Activated effector memory CD4-positive, alpha-beta T cell treated with Interleukin-2 at 50 U/mL for 16 hours (primary cell): ENCODE measurements at places on chromosomes 7 and 10.
A peak's percentile ranks its signal among the peaks of the same experiment; 100 is the strongest.

GRCh38 chr10:34629084-34629483 lies 186.0 kb downstream of the PARD3 start:
- DNase-seq: no peak

DNA sequence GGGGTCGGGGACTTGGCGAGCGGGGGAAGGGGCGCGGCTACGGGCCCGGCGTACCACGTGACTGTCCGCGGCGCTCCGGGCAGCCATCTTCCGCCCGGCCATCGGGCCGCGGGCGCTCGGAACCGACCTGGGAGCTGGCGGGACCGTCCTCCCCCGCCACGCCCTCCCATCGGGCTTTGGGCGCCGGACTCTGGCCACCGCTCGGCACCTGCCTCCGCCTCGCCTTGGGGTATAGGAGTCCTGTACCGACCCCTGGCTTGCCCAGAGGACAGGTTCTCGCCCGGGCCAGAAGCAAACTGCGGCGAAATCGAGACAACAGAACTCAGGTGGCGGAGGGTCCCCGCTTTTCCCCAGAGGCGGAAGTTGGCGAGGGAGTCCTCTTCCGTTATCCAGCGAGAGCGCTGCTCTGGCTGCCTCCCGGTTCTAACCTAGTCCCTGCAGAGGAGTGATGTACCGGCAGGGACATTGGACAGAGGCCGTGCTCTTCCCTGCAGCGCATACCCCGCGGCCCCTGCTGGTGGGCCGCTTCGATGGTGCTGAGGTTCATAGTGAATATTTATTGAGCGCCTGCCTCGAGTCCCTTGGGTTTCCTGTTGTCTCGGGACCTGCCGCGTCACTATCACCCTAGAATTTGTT lies 1.2 kb upstream of the SGMS1 start:
- peak; percentile 53 for DNase-seq

- DNase-seq: no peak
These were observed 129.4 kb upstream of the SHH start for GRCh38 chr7:155941688-155942087.

- no peak for DNase-seq
These were observed 277.4 kb downstream of the AGMO start for GRCh38 chr7:15284396-15284795.

DNA sequence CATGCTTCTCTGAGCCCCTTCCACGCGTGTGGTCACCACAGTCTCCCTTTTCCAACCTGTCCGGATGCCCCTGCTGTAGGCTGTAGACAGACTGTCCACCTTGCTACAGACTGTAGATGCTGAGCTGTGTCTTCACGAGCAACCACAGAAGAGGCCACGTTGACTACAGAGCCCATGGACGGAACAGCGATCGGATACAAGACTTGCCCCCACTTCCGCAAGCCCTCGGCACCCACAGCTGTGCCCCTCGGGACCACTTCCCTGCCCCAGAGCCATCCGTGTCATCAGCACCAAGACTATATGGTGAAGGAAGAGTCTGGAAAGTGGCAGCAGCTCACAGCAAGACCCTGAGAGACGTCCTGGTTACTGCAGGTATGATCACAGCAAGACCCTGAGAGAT lies 491.4 kb downstream of the DNAJB6 start:
- DNase-seq: no peak

DNA sequence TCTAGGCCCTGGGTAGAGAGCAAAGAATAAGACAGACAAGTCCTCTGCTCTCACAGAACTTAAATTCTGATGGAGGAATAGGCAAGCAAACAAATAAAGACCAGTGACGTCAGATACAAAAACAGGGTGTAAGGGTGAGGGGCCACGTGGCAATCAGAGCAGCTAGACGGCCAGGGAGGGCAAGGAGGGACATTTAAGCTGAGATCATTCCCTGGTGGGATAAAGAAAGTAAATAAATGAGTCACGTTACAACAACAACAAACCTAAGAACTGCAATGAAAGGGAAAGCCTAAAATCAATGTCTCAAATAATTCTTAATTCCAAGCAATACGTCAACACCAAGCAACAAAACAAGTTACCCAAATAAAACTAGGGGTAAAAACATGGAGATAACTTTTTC lies 21.8 kb downstream of the STN1 start:
- DNase-seq: no peak

DNA sequence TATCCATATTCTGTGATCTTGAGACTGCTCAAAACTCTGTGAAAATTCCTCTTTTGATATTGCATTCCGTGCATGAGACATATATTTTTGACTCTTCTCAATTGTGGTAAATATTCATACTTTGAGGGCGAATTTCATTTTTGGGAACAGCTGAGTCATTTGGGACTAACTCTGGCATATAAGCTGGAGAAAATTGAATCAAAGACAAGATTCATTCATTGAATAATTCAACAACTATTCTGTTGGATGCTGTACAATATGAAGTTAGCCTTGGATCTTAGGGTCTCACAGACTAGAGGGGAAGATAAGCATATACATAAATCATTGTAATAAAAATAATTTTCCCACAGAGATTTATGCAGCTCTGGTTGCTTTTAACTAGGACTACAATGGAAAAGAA lies 183.2 kb upstream of the NEBL start:
- no peak for DNase-seq

DNA sequence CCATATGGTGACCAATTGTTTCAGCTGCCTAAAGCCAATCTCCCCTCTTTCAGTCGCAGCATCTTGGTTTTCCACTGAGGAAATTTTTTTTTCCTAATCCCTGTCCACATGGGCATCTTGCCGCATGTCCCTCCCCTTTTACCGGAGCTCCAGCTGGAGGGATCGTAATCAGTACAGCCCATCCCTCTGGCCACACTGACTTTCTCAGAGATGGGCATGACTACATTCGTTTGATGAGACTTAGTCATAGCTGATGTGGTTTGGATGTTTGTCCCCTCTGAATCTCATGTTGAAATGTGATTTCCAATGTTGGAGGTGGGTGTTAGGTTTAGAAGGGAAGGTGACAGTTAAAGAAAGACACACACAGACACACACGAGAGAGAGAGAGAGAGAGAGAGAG lies 186.8 kb upstream of the CXCL12 start:
- DNase-seq: no peak

- DNase-seq: no peak
These were observed 277.3 kb downstream of the CELF2 start for GRCh38 chr10:11294831-11295450.

- no peak for DNase-seq
These were observed 107.0 kb upstream of the AKR1E2 start for GRCh38 chr10:4719036-4719435.

GRCh38 chr10:3192856-3193635 lies 20.5 kb upstream of the PITRM1 start:
- peak; percentile 25 for DNase-seq

DNA sequence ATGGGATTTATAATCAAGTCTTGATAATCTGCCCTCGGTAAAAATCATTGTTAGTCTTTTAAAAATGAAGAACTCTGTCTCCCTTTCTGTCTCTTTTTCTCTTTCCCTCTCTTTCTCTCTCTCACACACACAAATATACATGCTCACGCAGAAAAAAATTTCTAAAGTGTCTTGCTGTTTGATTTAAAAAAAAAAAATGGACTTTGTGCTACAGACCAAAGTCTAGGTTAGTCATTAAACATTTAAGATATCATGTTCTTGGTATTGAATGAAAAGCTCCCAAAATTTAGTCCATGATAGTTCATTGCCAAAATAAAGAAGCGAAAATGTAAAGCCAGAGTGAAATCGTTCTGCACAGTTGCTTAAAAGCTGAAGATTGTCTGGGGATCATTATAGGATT lies 665.8 kb downstream of the SORCS1 start:
- DNase-seq: no peak

DNA sequence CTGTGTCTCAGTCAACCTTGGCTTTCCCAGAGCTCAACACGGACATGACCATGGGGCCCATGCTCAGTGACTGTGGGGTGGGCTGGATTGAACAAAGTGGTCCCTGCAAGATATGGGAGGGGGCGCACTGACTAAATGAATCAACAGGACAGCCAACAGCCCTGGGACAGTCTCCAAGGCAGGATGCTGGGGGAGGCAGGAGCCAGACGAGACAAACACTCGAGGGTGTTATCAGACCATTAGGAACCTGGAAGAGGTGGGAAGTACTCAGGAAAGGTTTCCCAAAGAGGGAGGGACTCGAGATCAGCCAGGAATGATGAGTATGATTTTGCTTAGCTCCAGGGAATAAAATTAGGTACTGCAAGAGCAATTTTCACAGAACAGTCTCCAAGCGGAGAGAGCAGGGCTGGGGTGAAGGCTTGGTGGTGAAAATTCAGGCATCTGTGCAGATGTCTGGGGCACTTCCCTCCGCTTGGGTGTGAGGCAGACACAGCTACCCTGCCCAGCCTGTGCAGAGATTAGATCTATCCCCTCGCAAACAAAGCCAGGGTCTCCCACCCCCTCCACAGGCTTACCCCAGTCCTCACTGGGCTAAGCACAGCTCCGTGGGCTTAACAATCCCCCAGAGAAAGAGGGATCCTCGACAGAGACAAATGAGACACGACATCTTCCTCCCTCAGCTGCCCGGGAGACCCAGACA lies 261.1 kb upstream of the ZMIZ1 start:
- DNase-seq: no peak

DNA sequence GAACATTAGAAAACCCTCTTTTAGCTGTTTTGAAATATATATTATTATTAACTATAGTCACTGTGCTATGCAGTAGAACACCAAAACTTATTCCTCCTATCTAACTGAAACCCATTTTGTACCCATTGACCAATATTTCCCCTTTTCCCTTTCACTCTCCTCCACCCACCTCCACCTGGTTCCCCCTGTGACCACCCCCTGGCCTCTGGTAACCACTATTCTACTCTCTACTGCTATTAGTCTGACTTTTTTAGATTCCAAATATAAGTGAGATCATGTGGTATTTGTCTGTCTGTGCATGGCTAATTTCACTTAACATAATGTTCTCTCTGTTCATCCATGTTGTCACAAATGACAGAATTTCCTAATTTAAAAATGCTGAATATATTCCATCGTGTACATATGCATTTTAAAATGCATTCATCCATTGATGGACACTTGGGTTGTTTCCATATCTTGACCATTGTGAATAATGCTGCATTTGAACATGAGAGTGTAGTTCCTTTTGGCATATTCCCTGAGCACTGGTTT lies 18.7 kb downstream of the TBC1D12 start:
- DNase-seq: no peak

DNA sequence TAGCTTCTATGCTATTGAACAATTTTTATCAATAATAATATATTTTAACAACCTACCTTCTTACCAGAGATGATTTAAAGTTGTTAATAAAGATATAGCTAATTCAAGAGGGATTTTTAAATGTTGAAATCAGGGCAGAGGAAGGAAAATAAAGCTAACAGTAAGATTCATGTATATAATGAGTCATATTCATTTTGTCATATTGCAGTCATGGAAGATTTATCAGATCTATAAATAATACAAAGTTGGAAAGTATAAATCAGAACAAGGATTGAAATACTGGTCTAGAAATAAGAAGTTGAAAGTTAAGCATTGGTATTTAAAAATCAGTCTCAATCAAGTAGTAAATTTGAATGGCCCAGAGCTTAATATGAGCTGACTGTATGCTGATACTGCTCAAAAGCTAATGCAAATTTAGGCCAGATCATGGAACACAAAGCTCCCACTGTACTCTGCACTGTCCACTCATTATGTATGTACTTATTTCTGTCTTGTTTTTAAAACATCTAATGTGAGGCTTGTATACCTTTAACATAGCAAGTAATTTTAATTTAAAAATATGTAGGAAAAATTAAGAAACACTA lies 196.9 kb downstream of the ZEB1 start:
- DNase-seq: no peak

DNA sequence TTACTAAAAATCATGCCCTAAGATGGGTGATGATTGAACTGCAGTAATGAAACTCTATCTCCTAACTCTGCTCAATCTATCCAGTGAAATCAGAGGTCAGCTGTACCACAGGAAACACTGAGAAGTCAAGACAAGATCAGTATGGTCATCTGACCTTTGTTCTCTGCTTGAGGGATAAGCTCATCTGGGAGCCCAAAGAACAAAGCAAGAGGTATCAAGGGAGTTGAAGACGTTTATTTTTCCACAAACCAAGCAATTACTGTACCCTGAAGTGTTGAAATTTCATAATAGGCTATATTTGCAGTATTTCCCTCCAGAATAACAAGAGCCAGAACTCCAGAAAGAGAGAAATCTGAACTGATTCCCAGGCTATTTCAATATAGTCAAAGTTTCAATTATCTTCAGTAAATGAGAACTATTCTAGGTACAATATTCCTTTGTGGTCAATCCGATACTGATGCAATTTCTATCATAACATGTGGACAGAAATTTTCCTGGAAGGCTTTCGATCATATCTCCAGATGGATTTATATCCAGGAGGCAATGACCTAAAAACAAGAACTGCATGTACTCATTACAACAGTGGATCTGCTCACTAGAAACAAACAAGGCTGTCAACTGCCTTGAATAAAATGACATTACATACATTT lies 345.3 kb downstream of the TNS3 start:
- no peak for DNase-seq

- no peak for DNase-seq
These were observed 577.7 kb downstream of the NRG3 start for GRCh38 chr10:82452676-82453075.

DNA sequence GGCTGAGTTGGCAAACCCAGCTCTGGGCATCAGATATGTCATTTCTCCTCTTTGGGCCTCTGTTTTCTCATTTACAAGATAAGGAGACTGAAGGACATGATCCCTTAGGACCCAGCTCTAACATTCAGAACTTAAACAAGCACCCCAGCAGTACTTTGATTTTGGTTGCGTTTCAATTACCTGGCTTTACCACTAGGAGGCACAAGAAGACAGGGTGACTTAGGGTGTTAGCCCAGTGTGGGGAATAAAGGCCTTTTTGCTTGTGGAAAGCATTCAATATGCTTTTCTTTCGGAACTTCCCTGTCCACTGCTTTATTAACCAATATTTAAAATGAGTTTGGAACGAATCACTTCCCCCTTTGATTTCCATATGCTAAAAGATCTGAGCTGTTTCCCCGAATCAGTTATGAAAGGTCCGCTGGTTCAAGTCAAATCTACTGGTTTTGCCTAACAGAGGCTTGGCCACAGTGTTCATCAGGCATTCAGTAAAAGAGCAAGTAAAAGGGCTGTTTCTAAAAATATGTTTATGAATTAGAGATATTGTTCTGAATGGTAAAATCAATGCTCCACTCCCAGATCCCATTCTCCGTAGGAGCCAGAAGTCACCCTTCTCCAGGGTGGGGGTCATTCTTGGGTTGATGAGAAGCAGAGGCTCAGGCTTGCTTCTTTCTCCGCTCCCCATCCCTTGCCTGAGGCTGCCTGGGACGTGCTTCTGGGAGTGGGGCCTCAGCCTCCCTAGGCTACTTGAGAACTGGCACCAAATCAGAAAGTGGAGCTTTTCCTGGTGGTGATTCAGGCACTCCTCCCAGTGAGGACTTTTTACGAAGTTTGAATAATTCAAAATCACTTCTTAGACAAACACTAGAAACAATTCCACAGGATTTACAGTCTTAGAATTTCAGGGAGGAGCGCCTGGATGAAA lies 105.5 kb downstream of the MYOF start:
- no peak for DNase-seq

DNA sequence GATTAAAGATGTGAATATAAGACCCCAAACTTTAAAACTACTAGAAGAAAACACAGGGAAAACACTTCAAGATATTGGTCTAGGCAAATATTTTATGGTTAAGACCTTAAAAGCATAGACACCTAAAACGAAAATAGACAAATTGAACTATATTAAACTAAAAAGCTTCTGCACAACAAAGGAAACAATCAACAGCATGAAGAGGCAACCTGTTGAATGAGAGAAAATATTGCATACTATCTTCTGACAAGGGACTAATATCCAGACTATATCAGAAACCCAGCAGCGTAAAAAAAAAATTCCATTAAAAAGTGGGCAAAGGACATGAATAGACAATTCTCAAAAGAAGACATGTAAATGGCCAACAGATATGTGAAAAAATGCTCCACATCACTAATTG lies 18.6 kb downstream of the PAPSS2 start:
- DNase-seq: no peak
